BJ (cell line): ENCODE measurements at places on chromosomes 16 and 17. TPM values are rescaled to one million over a fixed set of nuclear protein-coding genes. Genes with fewer than 3 reads are reported as not detected.

The CACNA1H gene
- polyA plus RNA-seq = 0.20 and 0.37 TPM in 2 replicates

The HES7 gene
- polyA plus RNA-seq = not detected in 2 replicates

The NEUROD2 gene
- not detected in 2 replicates for polyA plus RNA-seq

The PGAP6 gene
- 65.2 and 131 TPM in 2 replicates for polyA plus RNA-seq

The C16orf74 gene
- polyA plus RNA-seq = 2.0 and 2.9 TPM in 2 replicates

The RSL1D1 gene
- 36.4 and 82.8 TPM in 2 replicates for polyA plus RNA-seq

The KRTAP4-9 gene
- polyA plus RNA-seq = not detected in 2 replicates

The KCNH6 gene
- polyA plus RNA-seq = 0.04 and 0.10 TPM in 2 replicates

The PRR35 gene
- not detected in 2 replicates for polyA plus RNA-seq

The MYH13 gene
- polyA plus RNA-seq = not detected in 2 replicates

The EME2 gene
- polyA plus RNA-seq = 2.9 and 4.0 TPM in 2 replicates

The PRRT2 gene
- polyA plus RNA-seq = 4.5 and 7.6 TPM in 2 replicates

The IL17C gene
- polyA plus RNA-seq = not detected in 2 replicates

The CIBAR2 gene
- 0.05 TPM in 1 of 2 replicates, not detected in the other for polyA plus RNA-seq

The TRIM37 gene
- polyA plus RNA-seq = 20.6 and 20.9 TPM in 2 replicates

The FOXK2 gene
- polyA plus RNA-seq = 19.2 and 19.9 TPM in 2 replicates

The CARHSP1 gene
- 88.0 and 119 TPM in 2 replicates for polyA plus RNA-seq

The FKBP10 gene
- polyA plus RNA-seq = 885 and 1,571 TPM in 2 replicates

The FAM222B gene
- polyA plus RNA-seq = 4.4 and 5.2 TPM in 2 replicates

The C16orf46 gene
- 0.43 and 0.87 TPM in 2 replicates for polyA plus RNA-seq

The MIS12 gene
- 6.2 and 11.4 TPM in 2 replicates for polyA plus RNA-seq

The DRG2 gene
- polyA plus RNA-seq = 28.8 and 36.4 TPM in 2 replicates

The LPCAT2 gene
- 7.9 and 16.9 TPM in 2 replicates for polyA plus RNA-seq

The TBC1D3 gene
- not detected in 2 replicates for polyA plus RNA-seq

The ADGRG3 gene
- polyA plus RNA-seq = not detected in 2 replicates

The VMO1 gene
- 0.27 and 0.92 TPM in 2 replicates for polyA plus RNA-seq

The SLC12A3 gene
- not detected in 2 replicates for polyA plus RNA-seq

The PITPNC1 gene
- polyA plus RNA-seq = 4.6 and 5.5 TPM in 2 replicates

The RNF157 gene
- polyA plus RNA-seq = 0.13 and 0.50 TPM in 2 replicates

The PTRH2 gene
- polyA plus RNA-seq = 31.4 and 42.4 TPM in 2 replicates

The GNGT2 gene
- 0.45 and 0.66 TPM in 2 replicates for polyA plus RNA-seq

The ARL4D gene
- polyA plus RNA-seq = 29.1 and 33.8 TPM in 2 replicates

The TMEM114 gene
- polyA plus RNA-seq = not detected in 2 replicates

The CTRL gene
- 0.15 and 0.58 TPM in 2 replicates for polyA plus RNA-seq

The OSGIN1 gene
- polyA plus RNA-seq = 2.0 and 5.1 TPM in 2 replicates

The DRC3 gene
- 0.93 and 1.2 TPM in 2 replicates for polyA plus RNA-seq

The POLR3K gene
- polyA plus RNA-seq = 14.3 and 14.6 TPM in 2 replicates

The KRT16 gene
- 1.6 and 1.8 TPM in 2 replicates for polyA plus RNA-seq

The CCDC40 gene
- polyA plus RNA-seq = 2.3 and 3.1 TPM in 2 replicates

The FOXN1 gene
- not detected in 2 replicates for polyA plus RNA-seq

The TLCD3A gene
- 37.7 and 45.8 TPM in 2 replicates for polyA plus RNA-seq

The RPS2 gene
- polyA plus RNA-seq = 3,098 and 4,041 TPM in 2 replicates

The FZD2 gene
- polyA plus RNA-seq = 57.1 and 93.1 TPM in 2 replicates

The DUSP3 gene
- polyA plus RNA-seq = 27.6 and 27.9 TPM in 2 replicates

The CCL16 gene
- not detected in 2 replicates for polyA plus RNA-seq
